ENCODE measurements at places on chromosomes 6 and 20.

DNA sequence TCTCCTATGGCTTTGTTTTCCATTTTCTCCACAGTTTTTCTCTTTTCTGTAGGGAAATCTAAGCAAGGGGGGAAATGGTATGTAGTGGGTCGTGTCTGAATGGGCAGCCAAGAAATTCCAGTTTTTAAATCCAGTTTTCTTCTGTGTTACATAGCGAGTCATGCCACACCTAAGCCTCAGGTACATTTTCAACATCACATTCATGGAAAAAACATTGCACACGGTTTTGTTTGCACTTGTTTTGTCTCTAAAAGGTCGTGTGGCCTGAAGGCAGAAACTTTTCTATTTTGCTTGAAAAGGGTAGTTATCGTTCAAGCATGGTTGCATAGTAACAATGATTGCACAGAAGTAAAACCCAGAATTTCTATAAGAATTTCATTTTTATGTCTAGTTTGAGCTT lies 70.5 kb downstream of the MOXD1 start:
- no peak for DNase-seq

GRCh38 chr20:21048841-21049273 lies 57.3 kb downstream of the LINC00237 start:
- DNase-seq, result peak; percentile 42

DNA sequence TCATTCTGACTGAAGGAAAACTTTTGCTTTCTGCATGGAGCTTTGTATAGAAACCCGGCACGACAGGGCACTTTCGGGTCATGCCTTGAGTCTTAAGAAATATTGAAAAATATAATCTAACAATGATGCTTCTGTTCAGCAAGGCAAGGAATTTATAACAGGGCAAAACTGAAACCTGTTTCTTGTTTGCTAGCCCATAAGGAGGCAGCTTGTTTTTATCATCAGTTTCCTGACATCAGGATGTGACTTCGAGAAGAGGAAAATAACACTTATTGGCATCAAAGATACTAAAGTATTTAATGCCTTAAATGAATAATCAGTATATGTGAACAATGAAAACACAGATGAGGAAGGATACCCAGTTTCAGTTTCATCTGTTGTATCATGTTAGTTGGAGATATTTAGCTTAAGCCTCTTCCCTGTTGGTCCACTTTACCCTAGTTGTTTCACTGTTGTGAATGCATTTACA lies 146.5 kb downstream of the CDKAL1 start:
- DNase-seq, result no peak

GRCh38 chr6:54621285-54621684 lies 225.3 kb upstream of the FAM83B start:
- DNase-seq, result no peak

DNA sequence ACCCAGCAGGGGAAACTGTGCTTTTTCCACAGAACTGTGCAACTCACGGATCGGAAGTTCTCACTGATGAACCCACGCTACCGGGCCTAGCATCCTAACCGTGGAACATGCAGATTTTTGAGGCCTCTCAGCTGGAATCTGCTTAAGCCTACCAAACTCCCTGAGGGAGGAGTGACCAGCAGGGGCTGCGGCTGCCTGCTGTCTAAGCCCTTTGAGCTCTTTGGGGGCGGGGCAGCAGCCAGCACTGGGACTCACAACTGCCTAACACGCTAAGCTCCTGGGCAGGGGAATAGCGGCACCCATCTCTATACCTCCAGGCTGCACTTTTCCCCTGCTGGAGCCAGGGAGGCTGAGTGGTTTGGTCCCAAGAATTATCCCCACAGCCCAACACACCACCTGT lies 20.4 kb upstream of the METTL24 start:
- no peak for DNase-seq

DNA sequence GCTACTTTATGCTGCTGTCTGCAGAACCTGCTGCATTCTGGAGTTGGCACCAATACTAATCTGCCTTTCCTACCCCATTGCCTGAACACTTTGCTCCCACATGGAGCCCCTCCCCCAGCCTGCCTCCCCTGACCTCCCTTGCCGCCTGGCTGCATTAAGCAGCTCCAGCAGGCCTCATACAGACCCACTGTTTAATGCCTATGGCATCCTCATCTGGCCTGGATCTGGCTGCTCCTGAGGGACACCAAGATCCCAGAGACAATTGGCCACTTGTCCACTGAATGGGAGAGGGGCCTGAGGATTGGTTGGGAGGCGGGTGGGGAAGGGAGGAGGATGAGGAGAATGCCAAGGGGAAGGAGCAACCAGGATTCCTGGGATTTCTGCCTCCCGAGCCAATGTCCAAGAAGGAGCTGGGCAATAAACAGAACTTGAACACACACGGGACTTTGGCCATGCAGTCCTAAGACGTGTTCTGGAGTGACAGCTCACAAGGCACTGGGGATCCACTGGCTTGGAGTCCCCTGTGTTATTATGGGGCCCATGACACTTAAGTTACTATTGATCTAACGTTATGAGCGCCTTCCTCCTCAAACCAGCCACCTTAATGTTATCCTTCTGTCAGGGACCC lies 10.4 kb upstream of the KCNK5 start:
- no peak for DNase-seq

DNA sequence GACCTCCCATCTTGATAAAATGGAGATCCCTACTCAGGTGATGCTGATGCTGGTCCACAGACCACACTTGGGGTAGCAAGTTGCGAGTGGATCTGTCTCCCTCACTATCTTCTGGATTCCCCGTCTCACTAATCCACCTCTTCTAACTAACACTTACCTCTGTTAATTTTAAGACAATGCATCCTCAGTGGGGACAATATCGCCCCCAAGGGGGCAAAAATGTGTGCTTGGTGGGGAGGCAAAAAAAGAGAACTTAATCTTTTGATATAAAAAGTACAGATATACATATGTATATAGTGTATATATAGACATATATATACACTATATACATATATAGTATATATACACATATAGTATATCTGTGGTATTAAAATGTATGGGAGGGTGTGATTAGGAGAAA lies 4.3 kb downstream of the LRFN2 start:
- peak; percentile 2 for DNase-seq

DNA sequence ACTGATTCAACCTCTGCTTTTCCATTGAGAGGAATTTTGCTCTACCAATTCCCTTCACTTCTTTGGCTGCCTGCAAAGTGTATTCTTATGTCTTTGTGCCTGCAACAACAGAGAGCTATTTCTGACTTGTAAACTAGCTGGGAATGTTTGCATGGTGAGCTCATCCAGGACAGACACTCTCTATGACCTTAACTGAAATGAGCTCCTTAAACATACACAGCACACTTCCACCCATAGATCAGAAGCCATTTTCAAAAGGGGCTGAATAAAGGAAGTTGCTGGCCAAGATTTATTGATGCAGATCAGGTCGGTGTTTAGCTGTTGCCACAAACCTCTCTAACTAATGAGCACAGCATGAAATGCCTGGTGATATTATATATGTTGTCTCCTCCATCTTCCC lies 377.7 kb downstream of the BTBD9 start:
- no peak for DNase-seq

DNA sequence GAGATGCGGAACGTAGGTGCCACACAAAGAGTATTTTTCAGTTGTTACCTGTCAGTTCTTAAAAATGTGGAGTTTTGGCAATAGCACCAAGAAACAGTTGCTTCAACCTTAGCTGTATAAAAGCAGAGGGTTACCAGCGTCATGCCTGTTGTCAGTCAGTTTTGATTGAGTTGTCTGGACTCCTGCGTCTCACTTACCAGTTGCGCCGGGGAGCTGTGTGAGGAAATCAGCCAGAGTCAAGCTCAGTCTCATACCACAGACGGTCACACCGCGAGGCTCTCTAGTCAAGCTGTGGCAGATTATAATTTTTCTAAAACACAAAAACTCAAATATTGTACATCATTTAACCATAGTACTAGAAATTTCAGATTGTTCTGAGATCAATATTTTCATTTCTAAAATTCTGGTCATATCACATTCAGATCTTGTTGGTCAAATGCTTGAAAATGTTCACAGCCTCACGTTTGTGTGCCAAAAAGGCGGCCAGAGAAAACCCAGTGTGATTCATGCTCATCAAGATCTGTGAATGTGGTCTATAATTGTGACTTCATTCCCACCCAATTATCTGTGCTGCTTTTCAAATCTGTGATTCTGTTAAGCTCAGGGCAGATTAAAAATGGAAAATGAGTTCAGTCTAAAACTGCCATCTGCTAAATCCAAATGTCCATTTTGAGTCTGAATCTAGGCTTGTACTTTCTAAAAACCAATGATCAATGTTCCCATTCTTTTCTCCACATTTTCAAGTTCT lies 37.5 kb downstream of the SASH1 start:
- no peak for DNase-seq

- DNase-seq, result no peak
Measured at GRCh38 chr6:113246186-113246585, 611.0 kb upstream of the MARCKS start.

GRCh38 chr6:154821638-154822037 lies 88.4 kb downstream of the SCAF8 start:
- no peak for DNase-seq

DNA sequence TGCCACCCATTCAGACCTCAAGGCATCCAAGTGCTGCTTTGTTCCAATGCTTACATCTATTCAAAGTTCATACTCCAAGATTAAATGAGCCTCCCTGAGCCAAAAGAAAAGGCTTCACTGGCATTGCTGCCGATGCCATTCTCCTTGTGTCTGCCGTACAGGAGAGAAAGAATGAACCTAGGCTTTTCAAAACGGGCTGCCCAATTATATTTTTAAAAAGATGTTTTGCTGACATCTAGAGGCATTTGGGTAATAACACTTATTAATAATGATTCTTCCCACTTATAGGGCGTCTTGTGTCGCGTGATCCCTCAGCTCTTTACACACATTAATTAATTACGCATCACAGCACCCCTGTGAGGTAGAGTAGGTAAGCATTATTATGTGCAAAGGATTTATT lies 545.6 kb downstream of the PKHD1 start:
- no peak for DNase-seq

- no peak for DNase-seq
Measured at GRCh38 chr20:46568570-46569129, 18.2 kb upstream of the OCSTAMP start.

DNA sequence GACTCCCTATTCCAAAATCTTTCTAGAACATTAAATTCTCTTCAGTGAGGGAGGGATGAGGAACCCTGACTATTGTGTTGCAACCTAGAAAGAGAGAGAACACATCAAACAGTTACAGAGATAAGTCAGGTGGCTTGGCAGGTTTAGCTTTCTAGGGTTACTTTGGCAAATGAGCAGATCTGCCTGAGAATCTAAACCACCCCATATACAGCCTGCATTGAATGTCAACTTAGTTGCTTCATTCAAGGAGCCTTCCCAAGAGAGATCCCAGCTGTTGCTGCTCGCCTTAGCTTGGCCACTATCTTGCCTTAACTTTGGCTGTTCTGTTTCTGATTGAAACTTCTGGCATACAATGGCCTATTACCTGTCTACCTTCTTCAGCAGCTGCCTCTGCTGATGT lies 74.7 kb upstream of the TCF21 start:
- DNase-seq, result no peak

DNA sequence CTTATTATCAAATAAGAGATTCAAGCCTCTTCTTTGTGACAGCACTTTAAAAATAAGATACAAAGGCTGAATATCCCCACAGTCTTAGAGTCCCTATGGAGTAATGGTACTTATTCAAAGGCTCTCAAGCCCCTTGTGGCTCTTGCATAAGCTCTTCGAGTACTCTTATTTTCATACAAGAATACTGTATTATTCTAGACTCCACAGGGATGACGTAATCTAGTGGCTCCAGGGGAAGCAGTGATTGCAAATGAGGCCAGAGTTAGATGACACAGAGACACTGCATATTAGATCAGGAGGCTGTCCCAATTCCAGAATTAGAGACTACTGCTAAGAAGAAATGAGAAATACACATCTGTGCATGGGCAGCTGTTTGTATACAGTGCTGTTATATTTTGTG lies 1195.9 kb upstream of the MAP3K7 start:
- no peak for DNase-seq

DNA sequence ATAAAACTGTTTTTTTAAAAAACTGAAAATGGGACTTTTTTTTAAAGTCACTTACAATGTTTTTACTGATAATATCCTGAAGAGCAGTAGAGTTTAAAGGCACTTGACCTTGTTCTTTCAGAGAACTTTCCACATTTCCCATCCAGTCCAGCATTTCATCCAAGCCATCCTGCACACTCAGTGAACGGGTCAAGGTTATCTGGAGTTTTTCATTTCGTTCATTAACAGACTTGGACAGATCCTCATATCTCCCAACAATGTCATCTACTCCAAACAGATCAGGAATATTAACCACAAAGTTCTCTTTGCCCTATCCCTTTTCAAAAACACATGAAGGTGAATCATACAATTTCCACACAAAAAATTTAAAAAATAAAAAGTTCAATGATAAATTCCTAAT lies 69.1 kb downstream of the DST start:
- no peak for DNase-seq

DNA sequence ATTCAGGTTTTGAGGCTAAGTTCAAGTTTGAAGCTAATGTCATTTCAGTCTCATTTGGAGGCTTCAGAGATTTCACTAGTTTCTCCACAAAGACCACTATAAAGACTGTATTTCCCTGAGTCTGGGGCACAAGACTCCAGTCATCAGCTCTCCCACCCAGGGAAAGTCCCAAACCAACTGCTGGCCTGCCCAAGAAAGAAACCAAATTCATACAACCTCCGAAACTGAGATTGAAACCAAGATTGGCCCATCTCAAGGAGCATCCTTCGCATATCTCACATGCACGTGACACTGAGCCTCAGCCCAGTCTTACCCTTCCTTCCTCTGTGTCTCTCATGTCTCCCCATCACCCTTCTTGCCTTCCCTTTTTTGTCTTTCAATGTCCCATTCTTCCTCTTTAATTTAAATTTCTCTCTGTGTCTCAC lies 3.5 kb upstream of the LTA start:
- DNase-seq, result peak; percentile 86

- no peak for DNase-seq
Measured at GRCh38 chr20:38242848-38243708, 17.5 kb downstream of the KIAA1755 start.

DNA sequence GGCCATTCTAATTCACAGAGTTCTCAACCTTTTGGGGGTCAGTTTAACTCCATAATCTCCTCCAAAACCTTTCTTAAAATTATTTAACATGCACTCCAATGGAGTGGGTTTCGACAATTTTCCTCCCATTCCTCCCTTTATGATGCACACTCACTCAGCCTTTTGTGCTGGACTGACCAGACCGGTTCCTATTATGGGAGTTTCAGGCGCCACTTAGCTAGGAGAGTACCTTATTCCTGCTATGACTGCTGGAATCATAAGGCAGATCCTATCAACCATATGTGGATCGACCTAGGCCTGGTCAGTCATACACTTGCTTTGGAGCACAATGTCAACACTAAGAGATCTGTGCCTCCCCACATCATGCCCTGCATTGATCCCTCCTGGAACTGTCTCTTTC lies 63.9 kb upstream of the MOCS1 start:
- DNase-seq, result no peak

Data from CD4-positive, alpha-beta T cell treated with Interleukin-4 for 4 hours (primary cell).